ENCODE measurements at places on chromosomes 2 and 18.

- no peak for DNase-seq
These were observed 27.2 kb upstream of the RFX8 start for GRCh38 chr2:101502095-101502494.

DNA sequence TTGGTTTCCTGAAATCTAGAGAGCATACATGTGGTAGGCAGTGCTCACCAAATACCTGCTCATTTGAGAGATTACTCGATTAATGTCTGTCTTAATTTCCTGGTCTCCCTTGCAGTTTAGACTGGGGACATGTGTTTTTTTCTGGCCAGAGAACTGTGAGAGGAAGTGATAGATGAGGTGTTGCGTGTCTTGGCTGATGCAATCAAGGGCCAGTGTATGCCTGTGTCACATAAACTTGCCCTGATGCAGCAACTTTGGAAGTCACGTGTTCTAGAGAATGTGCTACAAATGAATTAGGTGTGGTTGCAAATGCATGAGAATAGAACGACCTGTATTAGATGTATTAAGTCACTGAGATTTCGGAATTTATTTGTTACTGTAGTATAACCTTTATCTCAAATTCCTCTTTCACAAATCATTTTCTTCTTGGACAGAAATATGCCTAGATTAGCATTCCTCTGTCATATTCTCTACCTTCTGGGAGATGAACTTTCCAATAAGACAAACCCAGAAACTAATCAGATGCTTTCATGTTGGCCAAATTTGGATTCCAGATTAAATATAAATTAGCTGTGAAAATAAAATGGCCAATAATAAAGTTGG, 9.9 kb upstream of the IL1A start:
- no peak for DNase-seq

DNA sequence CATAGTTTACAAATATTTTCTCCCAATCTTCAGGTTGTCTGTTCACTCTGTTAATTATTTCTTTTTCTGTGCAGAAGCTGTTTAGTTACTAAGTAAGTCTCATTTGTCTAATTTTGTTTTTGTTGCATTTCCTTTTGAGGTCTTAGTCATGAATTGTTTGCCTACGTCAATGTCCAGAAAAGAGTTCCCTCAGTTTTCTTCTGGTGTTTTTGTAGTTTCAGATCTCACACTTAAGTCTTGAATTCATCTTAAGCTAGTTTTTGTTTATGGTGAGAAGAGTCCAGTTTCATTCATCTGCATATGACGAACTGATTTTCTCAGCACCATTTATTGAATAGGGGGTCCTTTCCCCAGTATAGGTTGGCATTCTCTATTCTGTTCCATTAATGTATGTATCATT, 1252.2 kb upstream of the TMEFF2 start:
- no peak for DNase-seq

DNA sequence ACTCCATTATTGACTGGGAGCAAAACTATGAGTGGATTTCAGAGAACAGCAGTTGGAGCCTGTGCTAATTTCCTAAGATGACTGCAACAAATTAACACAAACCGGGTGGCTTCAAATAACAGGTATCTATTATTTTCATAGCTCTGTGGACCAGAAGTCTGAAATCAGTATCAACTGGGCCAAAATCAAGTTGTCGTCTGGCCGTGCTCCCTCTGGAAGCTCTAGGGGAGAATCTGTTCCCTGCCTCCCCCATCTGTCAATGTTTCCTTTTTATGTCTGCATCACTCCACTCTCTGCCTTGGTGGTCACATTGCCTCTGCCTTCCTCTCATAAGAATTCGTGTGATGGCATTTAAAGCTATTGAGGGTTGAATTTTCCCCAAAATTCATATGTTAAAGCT, 269.8 kb downstream of the TMX3 start:
- no peak for DNase-seq

- DNase-seq: no peak
These were observed 37.5 kb downstream of the RTP5 start for GRCh38 chr2:241906826-241907570.

DNA sequence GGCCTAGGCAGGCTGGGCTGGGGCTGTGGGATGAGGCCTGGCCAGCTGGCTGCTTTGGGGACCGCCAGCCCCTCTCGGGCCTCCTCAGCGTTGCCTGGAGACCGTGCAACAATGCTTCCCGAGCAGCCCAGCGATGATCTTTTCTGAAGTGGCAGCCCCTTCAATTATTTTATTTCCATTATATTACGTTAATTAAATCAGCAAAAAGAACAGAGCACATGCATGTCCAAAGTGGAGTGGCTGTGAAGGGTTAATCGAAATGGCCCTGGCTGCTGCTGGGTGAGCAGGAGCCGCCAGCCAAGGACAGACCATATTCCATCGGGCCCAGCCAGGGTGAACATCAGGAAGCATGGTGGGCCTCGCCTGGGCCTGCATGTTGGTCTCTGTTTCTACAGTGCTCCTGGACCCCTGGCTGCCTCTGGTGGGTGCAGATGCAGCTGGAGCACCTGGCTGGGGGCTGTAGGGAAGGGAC, 245.5 kb downstream of the MYCN start:
- no peak for DNase-seq

DNA sequence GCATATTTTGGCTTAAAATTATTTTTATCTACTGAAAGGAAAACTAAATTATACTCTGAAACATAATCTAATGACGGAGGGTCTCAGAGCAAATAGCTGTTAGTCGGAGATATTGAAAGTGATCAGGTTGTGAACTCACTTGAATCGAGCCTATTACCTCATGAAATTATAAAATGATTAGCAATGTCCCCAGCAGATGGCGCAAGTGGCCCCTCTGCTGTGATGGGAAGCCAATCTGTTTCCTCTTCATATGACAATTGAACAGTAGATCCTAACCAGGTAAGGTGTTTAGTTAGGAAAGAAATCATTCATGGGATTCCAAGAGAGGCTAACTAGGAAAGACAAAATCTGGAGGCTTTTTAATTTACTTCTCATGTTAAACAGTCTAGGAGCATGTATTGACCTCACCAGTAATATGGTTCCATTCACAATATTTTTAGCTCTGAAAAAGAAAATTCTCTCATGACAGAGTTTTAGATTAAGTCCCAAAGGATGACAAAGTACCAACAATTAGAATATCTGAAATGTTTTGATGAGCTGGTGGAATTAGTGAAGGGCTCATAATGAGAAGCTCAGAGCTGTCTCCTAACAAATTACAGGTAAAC, 29.9 kb upstream of the MPPE1 start:
- DNase-seq: peak; percentile 53

DNA sequence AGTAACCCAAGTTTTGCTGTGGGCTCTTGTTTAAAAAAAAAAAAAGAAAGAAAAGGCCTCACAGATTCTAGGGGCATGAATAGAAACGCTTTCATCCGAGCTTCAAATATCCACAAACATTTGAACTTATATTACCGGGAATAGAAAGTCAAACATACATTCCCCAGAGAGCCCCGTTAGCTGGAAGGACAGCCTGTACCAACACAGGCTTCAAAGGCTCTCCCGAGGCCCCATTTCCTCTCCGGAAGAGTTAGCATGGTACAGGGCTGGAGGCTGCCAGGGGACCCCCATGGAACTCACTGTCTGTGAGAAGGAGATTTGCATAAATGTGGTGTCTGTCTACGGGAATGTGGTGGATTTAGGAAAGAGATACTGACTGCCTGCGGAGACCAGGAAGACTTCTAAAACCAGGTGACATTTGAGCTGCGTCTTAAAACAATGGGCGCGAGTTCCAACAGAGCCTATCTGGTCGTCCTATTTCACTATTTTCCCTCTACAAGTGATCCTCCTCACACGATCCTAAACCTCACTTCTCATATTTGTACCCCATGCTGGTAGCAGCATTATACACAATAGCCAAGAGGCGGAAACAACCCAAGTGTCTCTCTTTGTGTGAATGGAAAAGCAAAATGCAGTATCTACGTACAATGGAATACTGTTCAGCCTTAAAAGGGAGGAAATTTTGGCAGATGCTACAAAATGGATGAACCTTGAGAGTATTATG, 820 bp upstream of the MATN3 start:
- no peak for DNase-seq

- DNase-seq: no peak
These were observed 23.8 kb downstream of the ASB18 start for GRCh38 chr2:236240228-236240990.
